T-helper 17 cell (primary cell): ENCODE measurements at places on chromosomes 12 and 14.

DNA sequence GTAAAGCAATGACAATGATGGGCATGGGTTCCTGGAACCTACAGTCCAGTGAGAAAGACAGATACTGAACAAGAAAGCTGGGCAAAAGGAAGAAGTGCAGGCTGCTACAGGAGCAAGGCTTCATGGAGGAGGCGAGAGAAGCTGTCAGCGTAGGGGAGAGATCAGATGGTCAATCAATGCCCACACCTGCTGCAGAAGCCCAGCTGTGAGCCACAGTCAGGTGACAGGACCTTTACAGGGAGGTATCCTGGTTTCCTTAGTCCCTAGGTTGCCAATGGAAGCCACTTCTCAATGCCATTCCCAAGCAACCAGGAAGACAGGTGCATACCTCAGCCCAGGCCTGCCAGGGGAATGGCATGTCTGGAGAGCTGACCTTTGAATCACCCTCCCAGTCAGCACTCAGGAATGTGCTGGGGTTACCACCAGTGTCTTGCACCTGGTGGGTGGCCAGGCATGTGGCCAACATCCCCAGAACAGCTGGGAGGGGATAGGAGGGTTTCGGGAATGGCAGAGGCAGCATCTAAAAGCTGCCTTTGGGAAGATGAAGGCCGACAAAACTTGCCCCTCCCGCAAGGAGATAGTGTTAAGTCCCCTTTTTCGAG is 170.3 kb downstream of the TTC7B start:
- no peak for DNase-seq

DNA sequence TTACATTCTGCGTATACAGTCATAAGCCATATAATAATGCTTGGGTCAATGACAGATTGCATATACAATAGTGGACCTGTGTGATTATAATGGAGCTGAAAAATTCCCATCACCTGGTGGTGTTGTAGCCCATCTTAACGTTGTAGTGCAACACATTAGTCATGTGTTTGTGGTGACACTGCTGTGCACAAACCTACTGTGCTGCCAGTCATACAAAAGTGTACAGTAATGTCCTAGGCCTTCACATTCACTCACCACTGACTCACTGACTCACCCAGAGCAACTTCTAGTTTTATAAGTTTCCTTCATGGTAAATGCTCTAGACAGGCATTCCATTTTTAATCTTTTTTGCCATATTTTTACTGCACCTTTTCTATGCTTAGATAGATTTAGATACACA is 194.8 kb upstream of the SEL1L start:
- no peak for DNase-seq

DNA sequence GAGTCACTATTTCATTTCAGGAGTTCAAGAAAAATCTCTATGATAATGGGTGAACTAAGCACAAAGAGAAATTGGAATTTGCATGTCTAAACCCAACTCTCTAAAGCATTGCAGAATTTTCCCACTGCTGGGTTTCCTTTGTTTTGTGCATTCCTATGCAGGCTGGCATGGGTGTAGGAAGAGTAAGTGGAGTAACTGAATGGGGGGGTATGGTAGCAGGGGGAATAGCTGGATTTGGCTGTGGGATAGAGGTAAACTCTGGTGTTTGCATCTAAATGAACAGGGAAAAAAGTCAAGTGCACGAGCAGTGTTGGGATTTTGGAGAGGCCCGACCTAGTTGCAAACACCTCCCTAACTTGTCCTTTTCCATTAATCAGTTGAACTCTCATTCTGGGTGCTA is 159.1 kb downstream of the ANO4 start:
- no peak for DNase-seq

DNA sequence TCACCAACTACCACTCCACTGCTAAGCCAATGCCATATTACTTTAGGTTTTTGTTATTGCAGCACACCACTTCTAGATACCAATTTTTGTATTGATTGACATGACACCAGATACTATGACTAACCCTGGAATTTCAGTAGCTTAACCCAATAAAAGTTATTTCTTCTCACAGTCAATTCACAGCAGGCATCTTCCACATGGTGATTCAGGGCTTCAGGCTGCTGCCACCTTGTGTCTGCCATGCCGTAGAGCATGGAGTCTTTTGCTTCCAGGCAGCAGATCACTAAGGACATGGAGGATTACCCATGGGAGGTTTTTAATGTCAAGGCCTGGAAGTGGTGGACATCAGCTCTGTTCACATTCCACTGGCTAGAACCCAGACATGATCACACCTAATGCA is 56.4 kb upstream of the LTA4H start:
- DNase-seq = no peak

GRCh38 chr14:79861111-79861510 is 350.2 kb downstream of the DIO2 start:
- DNase-seq = no peak
